ENCODE measurements at places on chromosomes 1 and 21.
A peak's percentile ranks its signal among the peaks of the same experiment; 100 is the strongest.

DNA sequence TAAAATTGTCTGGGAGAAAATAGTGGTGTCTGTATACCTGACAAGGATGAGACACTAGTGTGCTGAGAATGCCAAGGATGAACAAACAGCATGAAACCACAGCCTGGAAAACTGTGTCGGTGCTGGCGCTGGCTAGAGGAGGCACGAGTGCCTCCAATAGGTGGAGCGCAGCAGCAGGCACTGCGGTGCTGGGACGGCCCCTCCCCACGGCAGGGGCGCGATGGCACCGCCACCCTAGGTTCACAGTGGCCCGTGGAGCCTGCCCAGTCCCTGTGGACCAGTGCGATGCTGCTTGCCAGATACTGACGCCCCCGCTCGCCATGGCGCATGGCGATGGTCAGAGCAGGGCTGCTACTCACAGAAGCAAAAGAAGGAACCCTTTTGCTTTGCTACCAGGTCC lies 6.8 kb downstream of the CFAP410 start:
- DNase-seq, result no peak

GRCh38 chr1:147890177-147890790 lies 12.3 kb upstream of the GJA8 start:
- peak; percentile 12 for DNase-seq

DNA sequence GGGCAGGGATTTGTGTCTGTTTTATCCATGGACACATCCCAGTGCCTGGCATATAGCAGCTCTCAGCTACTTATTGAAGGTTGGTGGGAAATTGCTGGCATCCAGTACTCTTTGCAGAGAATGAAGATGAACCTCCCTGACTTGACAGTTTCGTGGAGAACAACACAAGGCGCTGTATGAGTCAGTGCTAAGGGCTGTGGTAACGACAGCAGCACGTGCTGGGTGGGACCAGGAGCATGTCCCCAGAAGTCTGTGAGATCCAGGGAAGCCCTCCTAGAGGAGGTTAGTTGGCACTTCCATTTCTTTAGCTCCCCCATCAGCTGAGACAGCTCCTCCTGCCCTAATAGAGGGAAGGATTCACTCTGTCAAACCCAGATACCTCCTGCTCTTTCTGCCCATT lies 25.9 kb upstream of the IL19 start:
- no peak for DNase-seq

DNA sequence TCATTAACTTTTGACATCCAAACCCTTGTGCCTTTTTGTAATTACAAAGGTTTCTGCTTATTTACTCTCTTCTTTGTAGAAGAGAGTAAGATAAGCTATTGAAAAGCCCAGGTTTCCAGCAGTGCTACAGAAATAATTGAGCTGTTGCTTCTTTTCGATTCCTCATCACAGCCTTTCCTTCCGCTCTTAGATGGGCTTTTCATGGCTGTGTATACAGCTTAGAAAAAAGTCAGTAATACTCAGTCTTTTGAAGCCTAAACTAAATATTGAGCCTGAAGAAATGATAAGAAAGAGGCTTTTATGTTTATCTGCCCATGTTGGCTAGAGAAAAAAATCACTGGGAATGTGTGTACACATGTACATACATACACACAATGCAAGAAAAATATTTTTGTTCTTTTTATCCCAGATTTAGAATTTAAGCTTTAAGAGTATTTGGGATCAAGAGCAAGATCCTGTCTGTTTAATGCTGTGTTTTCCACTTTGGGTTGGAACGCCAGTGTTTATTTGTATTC lies 172.4 kb downstream of the VPS13D start:
- no peak for DNase-seq

DNA sequence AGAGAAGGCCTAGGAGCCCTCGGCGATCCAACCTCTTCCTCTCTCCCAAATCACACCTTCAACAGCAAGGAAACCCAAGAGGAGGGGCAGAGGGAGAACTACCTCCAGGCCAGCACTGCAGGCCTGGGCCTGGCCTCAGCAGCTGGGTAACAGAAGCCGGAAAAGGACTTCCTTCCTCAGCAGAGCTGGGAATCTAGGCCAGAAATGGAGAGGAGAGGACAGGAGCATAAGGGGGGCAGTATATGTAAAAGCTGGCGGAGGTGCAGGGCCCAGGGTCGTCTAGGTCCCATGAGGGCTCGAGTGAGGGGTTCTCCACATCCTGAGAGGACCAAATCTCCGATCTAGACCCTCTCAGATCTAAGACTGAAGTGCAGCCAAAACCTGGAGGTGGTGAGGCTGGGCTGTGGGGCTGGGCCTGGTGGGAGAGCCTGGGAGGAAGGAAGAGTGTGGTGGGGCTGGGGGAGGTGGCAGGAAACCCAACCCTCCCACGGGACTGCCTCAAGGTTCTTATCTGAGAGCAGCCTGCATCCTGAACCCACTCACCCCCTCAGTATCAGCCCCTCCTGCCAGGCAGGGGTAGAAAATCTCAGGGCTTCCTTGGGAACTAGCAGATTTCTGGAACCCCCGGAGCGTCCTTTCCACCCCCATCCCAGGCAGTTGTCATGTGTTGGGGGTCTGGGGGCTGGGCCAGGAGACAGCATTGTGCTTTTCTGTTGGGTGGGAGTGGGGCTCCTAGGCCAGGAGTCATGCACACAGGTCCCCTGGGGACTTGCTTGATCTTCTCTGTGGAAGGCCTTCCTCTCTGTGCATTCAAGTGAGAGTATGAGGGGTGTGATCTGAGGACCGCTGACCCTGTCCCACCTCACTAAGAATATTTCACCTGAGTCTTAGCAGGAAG lies 33.0 kb downstream of the PIK3C2B start:
- DNase-seq, result no peak

- DNase-seq, result peak; percentile 76
These were observed 37.3 kb downstream of the PABPC4 start for GRCh38 chr1:39539252-39539790.

DNA sequence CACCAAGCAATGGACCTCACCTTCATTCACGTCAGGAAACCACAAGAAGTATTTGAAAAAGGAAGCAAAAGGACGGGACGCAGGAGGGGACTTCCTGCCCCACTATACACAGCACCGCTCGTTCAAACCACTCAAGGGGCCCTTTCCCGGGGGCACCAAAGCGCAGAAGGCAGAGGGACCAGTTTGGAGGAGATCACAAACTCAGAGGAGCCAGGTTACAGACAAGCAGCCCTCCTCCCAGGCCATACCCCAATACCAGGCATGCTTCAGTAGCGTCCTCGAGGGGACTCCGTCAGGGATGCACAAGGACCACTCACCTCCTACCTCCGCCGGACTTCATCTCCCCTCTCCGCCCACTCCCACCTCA lies 685 bp downstream of the CRTC2 start:
- no peak for DNase-seq

DNA sequence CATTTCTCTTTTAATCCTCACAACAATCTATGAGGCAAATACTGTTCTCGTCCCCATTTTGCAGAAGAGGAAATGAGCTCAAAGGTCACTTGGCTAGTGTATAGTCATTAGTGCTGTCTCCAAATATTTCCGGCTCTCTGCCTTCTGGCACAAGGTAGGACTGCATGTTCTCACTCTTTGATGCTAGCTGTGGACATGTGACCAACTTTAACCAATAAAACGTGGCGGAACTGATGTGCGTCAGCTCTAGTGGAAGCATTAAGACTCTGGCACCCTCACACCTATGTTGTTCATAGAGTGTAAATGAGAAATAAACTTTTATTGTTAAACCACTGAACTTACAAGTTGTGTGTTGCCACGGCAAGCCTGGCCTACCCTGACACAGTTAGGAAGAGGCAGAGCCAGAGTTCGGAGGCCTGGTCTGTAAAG lies 5.0 kb upstream of the KIF21B start:
- no peak for DNase-seq

GRCh38 chr1:21814981-21815582 lies 3.0 kb downstream of the LDLRAD2 start:
- DNase-seq, result no peak

- DNase-seq, result no peak
These were observed 219.3 kb downstream of the PLPP3 start for GRCh38 chr1:56360021-56360420.

DNA sequence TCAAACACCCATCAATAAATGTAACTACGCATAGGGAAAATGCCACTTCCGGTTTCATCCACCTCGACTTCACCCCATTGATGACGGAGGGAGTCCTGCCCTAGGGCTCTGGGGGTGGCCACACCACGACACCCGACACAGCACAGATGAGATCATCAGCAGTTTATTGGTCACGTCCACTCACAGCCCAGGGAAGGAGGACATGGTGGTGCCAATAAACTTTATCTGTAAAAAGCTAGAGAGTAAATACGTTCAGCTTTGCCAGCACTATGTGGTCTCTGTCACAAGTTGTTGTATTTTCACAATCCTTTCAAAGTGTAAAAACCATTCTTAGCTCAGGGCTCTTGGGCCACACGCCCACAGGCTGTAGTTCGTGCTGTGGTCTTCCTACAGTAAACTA lies 16.3 kb downstream of the SETD4 start:
- no peak for DNase-seq

DNA sequence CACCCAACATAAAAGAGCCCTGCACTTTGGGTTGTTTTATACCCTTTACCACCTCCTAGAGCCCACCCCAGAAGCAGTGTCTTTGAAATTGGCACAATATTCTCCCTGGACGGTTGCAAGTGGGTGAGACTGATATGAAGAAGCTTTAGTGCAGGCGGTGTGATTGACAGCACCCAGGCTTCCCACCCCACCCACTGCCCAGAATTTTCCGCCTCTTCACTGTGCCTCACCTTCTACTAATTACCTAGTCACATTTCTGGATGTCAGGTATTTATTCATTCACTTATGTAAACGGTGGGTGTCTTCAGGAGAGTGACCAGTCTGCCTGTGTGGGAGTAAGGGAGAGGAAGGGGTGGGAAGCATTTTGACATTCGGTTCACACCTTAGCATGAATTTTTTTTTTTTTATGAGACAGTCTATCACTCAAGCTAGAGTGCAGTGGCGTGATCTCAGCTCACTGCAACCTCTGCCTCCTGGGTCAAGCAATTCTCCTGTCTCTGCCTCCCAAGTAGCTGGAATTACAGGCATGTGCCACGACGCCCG lies 1.7 kb upstream of the FAM89A start:
- DNase-seq, result no peak

DNA sequence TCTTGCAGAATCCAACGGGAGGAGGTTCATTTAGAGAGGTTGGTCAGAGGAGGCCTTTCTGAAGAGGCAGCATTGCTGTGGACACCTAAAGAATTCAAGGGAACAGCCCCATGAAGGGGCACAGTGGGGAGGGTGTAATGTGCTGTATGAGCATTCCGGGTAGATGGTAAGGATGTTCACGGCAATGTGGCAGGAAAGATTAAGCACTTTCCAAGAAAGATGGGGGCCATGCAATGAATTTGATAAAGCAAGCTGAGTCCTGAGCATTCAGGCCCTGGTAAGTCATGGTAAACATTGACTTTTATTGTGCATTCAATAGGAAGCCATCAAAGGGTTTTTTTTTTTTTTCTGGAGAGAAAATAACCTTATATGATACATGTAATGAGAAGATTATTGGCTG lies 166.6 kb downstream of the GREM2 start:
- DNase-seq, result no peak

- peak; percentile 31 for DNase-seq
These were observed 111.4 kb upstream of the ARTN start for GRCh38 chr1:43822040-43822690.

GRCh38 chr1:155254228-155254713 lies 1.0 kb downstream of the ENTREP3 start:
- DNase-seq, result peak; percentile 45

- no peak for DNase-seq
These were observed 1170.2 kb upstream of the PRMT6 start for GRCh38 chr1:105886309-105886708.

- DNase-seq, result no peak
These were observed 8.2 kb upstream of the PRMT6 start for GRCh38 chr1:107048241-107048640.

DNA sequence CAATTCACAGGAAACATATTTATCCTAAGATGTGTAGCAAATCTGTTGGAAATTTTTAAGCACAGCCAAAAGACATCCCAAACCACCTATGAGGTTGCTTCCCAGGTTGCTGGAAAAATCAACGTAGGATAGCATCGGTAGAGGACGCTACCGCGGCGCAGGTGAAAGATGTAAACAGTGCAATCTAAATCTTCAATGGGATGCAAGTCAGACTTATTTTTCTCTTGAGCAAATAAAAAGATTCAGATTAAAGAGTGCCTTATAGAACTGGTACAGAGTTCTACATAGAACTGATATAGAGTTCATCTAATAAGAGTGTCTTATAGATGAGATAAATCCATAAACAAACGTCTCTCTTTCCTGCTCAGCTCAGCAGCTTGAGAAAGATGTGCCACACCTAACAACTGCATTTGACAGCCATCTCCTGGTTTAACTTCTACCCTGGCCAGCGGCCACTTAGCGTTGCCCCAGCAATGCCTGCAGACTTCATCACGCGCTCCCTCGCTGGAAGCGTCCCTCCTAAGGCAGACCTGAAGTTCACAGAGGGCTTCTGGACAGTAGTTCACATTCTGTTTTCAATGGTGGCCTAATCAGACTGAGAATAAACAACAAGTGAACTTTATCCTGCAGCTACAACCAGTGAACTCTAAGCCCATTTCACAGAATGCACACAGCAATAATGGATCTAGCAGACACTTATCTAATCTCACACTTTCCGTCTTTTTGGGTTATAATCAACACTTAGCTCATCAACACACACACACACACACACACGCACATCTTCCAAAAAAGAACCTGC lies 164.5 kb downstream of the TOMM20 start:
- DNase-seq, result no peak

GRCh38 chr1:39142401-39143060 lies 62.0 kb upstream of the MACF1 start:
- DNase-seq, result no peak

GRCh38 chr1:170853867-170854266 lies 81.5 kb upstream of the MROH9 start:
- DNase-seq, result no peak

DNA sequence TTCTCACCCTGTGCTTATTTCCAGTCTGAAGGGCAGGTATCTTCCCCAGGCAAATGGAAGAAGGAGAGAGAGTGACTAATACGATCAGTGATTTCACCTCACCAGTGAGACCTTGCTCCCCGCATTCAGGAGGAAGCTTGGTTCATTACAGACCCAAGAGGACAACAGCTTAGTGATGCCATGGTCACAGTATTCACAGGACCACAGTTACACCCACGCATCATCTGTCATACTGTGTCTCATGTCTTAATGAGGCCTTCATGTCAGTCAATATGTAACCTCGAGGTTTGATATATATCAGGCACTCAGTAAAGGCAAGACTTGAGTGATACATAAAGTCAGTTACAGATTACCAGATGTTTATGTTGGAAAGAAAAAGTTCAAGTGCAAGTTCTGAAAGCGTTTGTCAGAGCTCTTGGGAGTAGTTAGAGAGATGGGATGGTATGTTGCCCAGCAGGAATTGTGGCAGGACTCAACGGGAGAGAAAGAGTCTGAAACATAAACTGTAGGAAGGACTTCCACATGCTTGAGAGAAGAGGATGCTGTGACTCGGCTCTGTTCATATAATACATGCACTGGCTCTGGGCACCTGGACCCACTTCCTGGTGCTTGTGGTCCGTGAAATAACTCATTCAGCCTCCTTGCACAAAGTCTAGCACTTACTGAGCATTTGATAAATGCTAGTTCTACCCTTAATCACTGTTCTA lies 33.3 kb downstream of the GNPAT start:
- DNase-seq, result no peak

GRCh38 chr21:25862112-25862511 lies 127.3 kb downstream of the GABPA start:
- DNase-seq, result no peak
